Activated gamma-delta T cell treated with Interleukin-2 at 50 U/mL for 16 hours (primary cell): ENCODE measurements at places on chromosomes 1 and 21.

GRCh38 chr1:67958472-67958871 lies 92.0 kb downstream of the DIRAS3 start:
- DNase-seq = no peak

DNA sequence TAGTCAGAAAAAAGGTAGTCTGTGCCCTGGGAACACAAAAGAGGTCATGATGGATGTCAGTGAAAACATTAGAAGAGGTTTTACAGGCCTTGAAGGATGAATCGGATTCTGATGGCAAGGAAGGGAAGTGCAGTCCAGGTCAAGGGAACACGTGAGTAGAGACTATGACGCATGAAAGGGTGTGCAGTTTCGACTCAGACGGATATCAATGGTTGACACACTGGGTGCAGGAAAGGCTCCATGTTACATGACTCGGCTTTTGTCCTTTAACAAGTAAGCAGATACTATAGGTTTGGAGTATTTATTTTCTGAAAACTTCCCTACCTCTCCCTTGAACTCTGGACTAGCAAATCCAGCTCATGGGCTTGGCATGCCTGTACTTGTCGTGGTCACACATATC lies 55.3 kb downstream of the SEC16B start:
- no peak for DNase-seq

DNA sequence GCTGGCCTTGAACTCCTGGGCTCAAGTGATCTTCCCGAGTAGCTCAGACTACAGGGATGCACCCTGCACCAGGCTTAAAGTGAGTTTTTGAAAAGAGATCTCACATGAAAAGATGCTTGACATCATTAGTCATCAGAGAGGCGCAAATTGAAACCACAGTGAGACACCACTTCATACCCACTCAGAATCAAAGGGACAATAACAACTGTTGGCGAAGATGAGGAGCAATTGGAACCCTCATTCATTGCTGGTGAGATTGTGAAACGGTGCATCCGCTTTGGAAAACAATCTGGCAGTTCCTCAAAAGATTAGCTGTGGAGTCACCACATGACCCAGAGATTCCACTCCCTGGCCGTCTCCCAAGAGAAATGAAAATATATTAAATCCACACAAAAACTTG lies 122.3 kb downstream of the PGBD5 start:
- no peak for DNase-seq

GRCh38 chr1:161805399-161806197 lies 39.5 kb downstream of the ATF6 start:
- DNase-seq = no peak

DNA sequence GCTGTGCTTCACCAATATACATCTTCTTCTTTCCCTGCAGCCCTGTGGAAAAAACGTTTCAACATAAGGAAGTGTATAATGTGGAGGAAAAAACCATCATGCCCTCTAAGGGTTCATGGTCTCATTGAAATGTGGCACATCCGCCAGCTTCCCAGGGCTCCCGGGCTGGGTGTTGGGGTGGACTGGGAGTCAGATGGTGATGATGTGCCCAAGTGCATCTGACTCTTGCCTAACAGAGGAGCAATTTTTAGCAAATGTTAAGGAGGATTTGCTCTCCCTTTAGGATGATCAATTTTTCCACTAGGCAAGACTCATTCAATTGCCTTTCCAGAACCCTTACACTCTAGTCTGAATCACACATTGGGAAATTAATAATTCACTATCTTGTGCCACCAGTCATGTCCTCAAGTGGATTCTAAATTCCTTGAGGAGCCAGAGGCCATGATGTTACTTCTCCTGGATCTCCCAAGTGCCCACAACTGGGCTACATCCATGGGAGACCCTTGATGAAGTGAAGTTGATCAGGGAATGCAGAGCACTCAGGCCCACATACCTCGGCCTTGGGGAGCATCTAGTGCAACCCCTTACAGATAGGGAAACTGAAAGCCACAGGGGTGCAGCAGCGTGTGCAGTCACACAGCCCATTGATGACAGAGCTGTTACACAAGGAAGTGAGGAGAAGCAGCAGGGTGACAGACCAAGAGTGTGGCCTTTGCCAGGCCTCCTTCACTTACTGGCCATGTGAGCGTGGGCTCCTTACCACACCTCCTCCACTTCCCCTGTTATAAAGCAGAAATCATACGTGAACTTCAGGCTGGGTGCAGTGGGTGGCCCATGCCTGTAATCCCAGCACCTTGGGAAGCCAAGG lies 100.0 kb upstream of the SLC44A3 start:
- DNase-seq = no peak

DNA sequence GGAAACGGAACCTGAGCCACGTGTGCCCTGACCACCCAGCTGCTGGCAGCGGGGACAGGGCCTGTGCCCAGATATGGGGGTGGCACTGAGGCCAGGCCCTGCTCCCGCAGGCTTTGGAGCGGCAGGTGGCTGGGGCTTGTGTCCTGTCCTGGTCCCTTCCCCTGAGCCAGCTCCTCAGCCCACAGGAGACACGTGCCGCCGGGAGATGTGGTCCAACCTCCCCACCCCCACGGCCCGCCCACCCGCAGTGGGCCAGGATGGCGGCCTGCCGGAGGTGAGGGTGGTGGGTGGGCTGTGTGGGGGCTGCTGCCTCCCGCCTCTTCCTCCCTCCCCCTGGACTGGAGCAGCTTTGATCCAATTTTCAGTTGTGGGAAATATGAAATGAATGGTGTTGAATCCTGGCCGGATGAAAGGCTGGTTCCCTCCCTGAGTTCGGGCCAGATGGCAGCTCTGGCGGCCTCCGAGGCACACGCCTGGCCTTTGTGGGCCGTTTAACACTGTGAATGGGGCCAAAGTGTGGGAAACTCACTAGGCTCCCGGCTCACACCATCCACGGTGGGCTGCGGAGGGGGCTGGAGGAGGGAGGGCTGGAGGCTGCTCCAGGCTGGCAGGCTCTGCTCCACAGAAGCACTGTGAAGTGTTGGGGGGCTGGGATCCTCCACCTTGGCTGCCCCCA lies 2.6 kb upstream of the HES5 start:
- no peak for DNase-seq

DNA sequence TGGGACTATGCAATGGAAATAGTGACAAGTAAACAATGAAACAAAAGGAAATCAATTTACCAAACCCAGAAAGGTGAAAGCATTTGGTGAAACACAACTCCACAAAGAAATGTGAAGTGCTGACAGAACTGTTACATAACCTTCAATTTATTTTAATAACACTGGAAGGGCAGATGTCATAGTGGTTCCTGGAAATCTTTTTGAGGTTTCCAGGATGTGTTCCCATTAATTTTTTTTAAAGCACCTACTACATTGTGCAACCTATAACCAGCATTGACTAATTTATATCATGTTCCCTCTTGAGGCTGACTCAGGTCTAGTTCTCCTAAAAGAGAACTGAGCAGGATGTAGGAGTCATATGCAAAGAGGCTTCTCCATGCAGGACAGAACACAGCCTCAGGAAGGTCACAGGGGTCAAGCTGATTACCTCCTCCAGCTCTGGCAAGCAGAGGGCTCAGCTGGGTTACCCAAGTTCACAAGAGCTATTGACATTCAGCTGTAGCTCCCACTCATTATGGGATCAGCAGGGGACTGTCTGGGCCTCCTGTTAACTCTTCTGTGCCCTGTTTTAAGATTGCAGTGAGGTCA lies 157.1 kb upstream of the NRIP1 start:
- DNase-seq = no peak

DNA sequence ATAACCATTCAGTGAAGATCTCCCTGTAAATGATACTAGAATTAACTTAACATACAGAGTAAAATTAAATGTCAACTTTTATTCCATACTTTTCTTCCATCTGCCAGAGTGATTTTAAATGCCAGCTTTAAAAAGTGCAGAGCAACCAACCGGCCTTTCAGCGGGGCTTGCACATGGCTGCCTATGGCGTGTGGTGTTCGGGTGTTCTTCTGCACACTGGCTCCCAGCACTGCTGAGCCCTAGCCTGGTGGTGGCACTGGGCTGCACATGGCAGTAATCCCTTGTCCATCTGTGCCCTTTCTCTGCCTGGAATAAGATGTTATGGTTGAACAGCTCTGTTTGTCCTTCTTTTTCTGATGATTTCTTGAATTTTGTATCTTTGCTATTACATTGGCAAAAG lies 156.3 kb downstream of the SNX7 start:
- DNase-seq = no peak

DNA sequence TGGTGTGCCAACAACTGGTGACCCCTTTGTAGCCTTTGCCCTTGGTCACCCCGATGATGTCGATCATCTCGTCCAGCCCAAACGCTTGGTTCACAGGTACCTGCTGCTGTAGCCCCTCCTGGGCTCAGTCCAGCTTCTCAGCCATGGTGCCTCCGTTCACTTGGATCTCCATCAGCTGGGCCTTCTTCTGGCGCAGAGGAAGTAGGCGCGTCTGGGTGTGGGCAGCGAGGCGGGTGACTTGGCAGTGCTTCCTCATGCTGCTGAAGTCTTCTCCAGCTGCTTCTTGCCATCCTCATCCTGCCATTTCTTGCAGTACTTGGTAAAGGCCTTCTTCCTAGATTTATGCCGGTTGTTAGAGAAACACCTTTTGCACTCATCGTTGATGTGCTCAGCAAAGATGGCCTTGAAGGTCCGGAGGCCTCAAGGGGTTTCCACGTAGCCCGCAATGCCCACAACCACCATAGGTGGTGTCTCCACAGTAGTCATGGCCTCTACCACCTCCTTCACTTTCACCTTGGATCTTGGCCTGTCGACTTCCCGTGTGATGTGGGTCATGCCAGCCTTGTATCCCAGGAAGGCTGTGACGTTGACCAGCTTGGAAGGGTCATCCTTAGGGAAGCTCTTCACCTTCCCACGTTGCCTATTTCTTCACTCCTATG lies 13.0 kb downstream of the DOP1B start:
- DNase-seq = no peak

GRCh38 chr1:56617141-56617540 lies 28.0 kb upstream of the PRKAA2 start:
- DNase-seq = no peak

DNA sequence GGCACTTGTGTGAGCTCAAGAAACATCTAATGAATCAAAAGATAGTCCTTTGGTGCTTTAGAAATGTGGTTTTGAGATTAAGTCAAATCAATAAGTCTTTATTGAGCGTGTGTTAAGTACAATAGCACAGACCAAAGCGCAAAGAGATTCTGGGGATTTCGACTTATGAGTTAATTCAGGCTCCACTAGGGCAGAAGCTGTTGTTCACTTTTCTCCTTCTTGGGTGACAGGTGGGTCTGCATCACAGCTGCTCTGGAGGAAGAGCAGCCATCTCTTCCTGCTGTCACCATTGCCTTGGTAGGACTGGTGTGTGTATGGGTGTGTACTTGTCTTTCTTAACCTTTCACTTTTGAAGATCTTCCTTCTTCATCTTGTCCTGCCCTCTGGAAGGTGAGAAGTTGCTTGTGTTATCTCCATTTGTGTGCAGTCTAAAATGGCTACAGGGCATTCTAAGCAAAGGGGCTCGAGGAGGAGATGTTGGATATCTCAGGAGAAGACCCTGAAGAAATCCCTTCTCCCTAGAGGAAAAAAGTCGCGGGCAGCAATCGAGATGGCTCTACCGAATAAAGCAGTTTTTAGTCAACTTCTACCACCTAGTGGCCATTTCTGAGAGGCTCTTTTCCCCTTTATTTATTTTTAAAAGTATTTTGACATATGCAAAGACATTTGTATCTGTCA lies 22.9 kb upstream of the DISC1 start:
- peak; percentile 24 for DNase-seq

DNA sequence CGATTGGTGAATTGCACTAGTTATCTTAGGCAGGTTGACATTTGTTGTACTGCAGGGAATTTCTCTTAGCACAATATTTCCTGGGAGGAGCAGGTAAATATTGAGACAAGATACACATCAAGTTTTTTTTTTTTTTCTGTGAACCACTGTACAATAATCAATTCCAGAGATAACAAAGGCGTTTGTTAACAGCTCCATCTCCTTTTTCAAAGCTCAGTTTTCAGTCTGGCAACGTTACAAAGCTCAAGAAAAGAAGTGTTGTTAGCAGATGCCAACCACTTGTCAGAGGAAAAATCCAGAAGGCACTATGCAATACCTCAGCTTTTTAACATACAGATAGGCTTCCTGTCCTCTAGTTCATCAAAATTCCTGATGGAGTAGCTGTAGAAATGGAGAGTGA lies 40.9 kb upstream of the DAB1 start:
- DNase-seq = no peak

DNA sequence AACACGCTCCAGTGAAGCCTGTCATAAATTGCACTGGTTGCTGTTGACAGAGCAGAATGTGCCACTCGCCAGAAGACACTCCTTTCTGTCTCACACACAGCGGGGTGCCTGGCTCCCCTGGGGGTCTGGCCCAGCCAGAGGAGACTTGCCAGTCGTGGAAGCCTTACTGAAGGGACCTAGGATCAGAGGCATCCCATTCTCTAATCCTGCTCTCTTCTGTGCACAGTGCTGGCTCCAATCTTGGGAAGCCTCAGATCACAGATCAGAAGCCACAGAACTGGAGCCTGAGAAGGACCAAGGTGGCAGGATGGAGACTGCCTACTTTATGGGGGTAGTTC lies 1.4 kb downstream of the SLC9A1 start:
- DNase-seq = no peak

GRCh38 chr1:86487131-86487810 lies 18.5 kb downstream of the CLCA1 start:
- DNase-seq = no peak

DNA sequence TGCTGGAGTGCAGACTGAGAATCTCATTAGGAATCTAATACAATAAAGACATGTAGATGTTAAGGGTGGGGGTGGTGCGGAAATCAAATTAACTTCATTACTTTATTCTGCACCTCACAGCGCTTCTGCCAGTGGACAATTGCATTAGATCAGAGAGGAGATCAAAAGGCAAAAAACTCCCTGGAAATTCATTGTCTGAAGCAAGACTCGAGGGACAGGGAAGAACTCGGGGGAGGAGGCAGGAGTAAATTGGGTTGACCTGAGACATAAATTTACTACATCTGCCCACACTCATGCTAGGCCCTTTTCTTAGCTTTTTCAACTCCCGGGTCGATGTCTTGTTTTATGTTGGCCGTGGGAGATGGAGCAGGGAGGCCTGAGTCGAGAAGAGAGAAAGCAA lies 315.4 kb downstream of the SPATA17 start:
- DNase-seq = no peak

DNA sequence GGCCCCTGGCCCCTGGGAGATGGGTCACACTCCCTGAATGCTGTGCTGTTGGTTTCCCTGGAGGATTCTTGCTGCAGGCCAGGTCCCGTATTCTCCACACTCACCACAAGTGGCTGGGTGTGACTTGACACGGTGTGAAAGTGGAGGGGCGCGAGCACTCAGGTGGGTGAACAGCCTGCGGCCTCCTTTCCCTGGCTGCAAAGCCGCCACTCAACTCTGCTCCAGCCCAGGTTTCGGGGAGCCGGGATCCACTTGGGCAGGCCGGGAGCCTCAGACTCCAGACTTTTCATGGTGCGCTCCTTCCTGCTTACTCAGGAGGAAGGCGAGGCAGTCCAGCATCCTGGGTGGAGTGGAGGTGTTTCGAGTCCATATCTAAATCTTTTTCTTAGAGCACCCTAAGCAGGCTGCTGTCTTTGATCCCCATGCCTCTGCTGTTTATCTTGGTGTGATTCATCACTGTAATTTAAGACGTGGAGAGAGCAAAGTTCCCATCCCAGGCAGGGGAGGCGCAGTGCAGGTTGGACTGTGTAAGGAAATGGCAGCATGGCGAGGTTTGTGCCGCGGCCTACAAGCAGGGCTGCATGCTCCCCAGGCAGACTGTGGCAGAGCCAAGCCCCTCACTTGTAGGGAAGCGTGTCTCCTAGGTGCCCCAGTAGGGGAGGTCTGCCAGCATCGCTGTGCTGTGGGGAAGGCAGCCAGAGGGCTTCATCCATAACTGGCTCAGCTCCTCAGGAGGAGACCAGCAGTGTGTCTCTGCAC lies 29.6 kb downstream of the VANGL1 start:
- no peak for DNase-seq
